ENCODE measurements at places on chromosomes 2 and 18. TPM values are rescaled to one million over a fixed set of nuclear protein-coding genes. Genes with fewer than 3 reads are reported as not detected.

The TCF7L1 gene
- 3.7 TPM for total RNA-seq

The ORMDL1 gene
- total RNA-seq: 67.5 TPM

GRCh38 chr2:8602809-8603208, 79.0 kb upstream of the ID2 start:
- no peaks in the 10 kb centered on the region for H3K36me3 ChIP-seq
- no peaks in the 10 kb centered on the region for H3K27me3 ChIP-seq

DNA sequence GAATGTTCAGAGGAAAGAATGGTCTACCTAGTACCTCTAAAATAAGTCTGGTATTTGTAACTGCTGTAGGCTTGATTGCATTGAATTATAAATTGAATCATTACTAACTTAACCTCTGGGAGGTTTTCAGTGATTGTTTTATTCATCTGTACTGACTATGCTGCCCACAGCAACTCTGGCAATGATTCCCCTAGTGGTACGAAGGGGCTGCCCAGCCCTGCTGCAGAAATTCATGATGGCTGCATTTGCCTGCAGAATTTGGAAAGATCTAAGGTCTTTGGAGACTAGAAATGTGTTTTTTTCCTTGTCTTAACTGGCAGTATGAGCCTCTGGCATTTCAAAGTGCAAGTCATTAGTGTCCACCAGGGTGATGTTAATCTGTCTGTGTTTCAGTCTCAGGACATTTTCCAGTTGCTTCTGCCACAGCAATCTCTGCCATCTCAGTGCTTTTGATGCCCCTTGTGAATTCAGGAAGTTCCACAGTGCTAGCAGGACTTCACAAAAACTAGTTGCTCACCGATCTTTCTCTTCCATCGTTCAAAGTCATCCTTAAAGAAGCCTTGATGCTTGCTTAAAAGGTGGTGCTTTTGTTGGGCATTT, 13.4 kb upstream of the LRPPRC start:
- no peaks in the 10 kb centered on the region for H3K36me3 ChIP-seq
- H3K4me1 ChIP-seq: no peaks in the 10 kb centered on the region
- DNase-seq: no peak
- no peak overlapping the region for H3K4me3 ChIP-seq
- no peaks in the 10 kb centered on the region for H3K27me3 ChIP-seq

DNA sequence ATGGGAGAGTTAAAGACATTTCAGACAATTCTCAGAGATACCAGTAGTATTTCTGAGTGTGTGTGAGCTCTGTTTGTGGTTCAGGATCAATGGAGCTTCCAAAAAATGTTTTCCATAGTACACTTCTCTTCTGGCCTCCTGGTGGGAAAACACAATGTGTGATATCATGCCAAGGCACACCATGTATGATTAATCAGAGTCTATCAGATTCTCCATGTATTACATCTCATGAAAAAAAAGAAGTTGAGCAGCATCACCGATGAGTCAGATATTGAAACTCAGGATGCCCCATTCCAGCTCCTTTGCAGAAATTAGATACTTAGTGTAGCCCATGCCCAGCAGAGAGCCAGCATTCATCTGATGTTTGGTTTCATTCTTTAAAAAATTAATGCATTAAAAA, 620.3 kb upstream of the POU3F3 start:
- DNase-seq: no peak
- no peaks in the 10 kb centered on the region for H3K27me3 ChIP-seq
- H3K4me3 ChIP-seq: no peak overlapping the region

DNA sequence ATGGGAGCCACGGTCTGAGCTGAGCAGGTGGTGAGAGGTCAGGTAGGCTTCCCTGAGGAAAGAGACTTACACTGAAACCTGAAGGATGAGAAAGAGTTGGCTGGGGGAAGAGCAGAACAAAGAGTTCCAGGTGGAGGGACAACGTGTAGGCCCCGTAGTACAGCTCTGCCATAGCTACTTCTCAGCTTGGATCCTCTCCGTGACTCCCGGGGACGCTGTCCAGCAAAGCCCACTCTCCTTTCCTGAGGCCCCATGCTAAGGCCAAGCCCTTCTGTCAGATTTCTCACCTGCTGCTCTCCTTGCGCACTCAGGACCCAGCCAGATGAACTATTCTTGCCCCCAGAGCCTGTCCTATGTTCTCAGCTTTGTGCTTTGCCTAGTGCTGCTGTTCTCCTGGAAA, 173.8 kb downstream of the GALNT1 start:
- H3K27me3 ChIP-seq: no peaks in the 10 kb centered on the region
- no peak for DNase-seq
- no peak overlapping the region for H3K27ac ChIP-seq

- peaks cover 15% of the 10 kb centered on the region for H3K4me1 ChIP-seq
- H3K27ac ChIP-seq: peak overlapping the region; percentile 79
- no peaks in the 10 kb centered on the region for H3K27me3 ChIP-seq
- peak; percentile 52 for DNase-seq
- no peaks in the 10 kb centered on the region for H3K36me3 ChIP-seq
Observed at GRCh38 chr2:119429225-119429981, 2.3 kb upstream of the TMEM37 start.

All from tibial nerve (tissue), 4 donors.